Stimulated activated effector memory CD8-positive, alpha-beta T cell treated with anti-CD3 and anti-CD28 coated beads, Interleukin-12 subunit alpha, Interleukin-12 subunit beta, amount 100 ng/mL, for 72 hours (primary cell): ENCODE measurements at places on chromosomes 11 and 22.

- no peak for DNase-seq
Observed at GRCh38 chr11:10493041-10493663, 38.1 kb downstream of the AMPD3 start.

- no peak for DNase-seq
Observed at GRCh38 chr11:130448416-130449309, at the start of gene ADAMTS15. TSS of gene ADAMTS15 (plus strand) at chr11:130448645. CDS start at chr11:130448974, 329 bp downstream.

GRCh38 chr11:45816614-45817013 is 11.7 kb downstream of the SLC35C1 start:
- no peak for DNase-seq

DNA sequence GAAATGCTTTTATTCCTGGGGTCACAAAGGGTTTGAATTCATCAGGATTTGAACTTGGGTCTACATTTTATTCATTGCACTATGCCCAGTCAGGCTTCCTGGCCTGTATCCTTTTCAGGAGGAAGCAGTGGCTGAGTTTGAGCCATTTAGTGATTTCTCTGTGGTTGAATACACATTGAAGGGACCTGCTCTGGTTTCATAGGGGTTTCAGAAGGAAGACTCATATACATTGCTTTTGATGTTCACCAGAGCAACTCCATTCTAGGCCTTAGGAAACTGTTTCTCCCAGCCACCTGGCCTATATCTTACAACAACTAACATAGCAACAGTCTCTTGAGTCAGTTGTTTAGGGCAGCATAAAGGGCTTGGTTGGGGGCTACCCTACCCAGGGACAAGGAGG is 165.7 kb downstream of the INSC start:
- DNase-seq = no peak

- DNase-seq = no peak
Observed at GRCh38 chr11:44308923-44309477, 939 bp downstream of the ALX4 start.

- no peak for DNase-seq
Observed at GRCh38 chr11:113241636-113242054, 72.7 kb upstream of the TTC12 start.

GRCh38 chr22:41787331-41787730 is 13.1 kb upstream of the CCDC134 start:
- no peak for DNase-seq

DNA sequence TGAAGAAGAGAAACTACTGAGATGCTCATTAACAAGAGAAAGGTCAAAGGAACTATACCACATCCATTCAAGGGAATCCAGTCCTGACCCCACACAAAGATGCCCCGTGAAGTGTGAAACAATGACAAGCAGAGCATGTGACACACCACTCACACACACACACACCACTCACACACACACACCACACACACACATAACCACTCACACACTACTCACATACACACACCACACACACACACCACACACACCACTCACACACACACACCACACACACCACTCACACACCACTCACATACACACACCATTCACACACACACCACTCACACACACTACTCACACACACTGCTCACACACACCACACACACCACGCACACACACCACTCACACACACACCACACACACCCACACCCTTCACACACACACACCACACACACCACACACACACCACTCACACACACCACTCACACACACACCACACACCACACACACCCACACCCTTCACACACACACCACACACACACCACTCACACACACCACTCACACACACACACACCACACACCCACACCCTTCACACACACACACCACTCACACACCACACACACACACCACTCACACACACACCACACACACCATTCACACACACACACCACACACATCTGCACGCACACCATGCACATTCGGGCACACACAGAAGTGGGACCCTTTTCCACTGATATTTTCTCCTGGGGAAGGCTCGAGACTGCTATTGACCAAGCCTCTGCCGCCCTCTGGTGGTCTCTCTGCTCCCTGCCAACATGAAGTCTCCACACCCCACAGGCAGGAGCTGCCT is 32.0 kb upstream of the COMT start:
- DNase-seq = peak; percentile 67

GRCh38 chr11:3375552-3375951 is 3.4 kb downstream of the ZNF195 start:
- DNase-seq = no peak

DNA sequence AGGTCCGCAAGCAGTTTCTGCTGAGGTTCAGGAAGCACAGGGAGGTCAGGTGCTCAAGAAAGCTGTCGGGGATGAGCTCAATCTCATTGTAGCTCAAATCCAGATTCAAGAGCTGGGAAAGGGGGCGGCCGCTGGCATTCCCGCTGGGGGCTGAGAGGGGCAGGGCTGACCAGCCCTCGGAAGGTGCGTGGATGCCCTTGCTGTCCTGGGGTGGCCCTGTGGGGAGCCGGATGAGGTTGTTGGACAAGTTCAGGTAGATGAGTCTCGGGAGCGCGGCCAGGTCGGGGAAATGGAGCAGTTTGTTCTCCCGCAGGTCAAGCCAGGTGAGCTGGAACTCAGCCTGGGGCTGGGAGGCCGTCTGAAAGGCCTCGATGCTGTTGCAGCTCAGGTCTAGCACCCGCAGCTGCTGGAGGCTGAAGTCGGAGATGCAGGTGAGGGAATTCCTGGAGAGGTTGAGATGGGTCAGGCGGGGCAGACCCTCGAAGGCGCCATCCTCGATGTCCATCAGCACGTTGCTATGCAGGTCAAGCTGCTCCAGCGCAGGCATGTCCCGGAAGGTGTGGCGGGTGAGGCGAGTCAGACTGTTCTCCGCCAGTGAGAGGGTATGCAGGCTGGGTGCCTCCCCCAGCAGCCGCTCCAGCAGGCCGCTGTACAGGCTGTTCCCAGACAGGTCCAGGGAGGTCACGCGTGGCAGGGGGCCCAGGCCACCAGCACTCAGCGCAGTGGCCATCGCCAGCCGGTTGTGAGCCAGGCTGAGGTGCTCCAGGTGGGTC is 9.8 kb downstream of the LRRC32 start:
- no peak for DNase-seq

GRCh38 chr22:41092847-41093411 is 537 bp downstream of the EP300 start:
- no peak for DNase-seq

GRCh38 chr22:25829808-25830777 is 88.1 kb downstream of the MYO18B start:
- DNase-seq = no peak

DNA sequence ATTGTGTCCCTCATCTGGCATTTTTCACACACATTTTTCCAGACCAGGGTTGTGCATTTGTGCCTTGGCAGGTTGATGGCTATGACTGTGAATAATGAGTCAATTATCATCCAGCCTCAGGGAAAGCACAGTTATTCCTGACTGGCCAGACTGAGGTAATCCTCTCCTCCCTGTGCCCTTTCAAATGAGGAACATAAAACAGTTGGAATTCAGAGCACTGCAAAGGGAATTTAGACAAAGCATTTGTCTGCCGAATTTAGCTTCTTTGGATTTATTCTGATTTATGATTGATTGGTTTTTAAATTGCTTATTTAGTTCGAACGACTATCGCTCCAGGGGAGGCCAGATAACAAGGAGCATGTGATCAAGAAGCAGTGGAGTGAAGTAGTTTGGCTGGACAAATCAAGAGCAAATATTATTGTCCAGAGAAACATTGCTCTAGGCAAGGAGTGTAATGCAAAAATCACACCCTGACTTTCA is 30.8 kb upstream of the RAG2 start:
- no peak for DNase-seq

GRCh38 chr11:28346721-28347120 is 238.5 kb downstream of the METTL15 start:
- no peak for DNase-seq

DNA sequence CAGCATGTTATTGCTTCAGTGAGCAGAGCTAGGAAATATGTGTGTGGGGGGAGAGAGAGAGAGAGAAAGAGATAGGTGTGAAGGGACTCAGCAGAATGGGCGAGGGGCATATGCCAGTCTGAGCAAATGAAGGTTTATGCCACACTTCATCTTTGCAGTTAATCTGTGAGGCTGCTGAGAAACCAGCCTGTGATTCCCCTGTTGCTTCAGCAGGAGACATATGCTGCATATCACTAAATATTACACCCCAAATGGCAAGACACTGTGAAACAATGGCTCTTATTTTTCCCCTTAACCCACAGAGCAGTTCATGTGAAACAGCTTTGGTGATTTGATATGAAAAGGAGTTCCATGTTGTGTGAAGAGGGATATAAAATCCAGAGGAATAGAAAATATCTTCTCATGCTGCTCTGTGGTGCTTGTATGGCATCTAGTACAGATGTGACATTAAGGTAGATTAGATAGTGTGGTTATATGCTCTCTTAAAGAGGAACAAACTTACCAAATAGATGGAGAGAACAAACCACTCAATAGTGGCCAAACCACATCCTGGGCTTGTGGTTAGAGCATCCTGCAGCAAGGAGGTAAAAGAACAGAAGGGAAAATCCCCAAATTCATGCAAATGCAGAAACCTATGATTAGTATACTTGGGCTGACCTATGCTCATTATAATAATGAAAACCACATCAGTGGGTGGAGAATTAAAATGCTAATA is 864.2 kb downstream of the FAM181B start:
- DNase-seq = peak; percentile 53

GRCh38 chr11:38046571-38047135 is 1448.6 kb upstream of the RAG2 start:
- DNase-seq = no peak

DNA sequence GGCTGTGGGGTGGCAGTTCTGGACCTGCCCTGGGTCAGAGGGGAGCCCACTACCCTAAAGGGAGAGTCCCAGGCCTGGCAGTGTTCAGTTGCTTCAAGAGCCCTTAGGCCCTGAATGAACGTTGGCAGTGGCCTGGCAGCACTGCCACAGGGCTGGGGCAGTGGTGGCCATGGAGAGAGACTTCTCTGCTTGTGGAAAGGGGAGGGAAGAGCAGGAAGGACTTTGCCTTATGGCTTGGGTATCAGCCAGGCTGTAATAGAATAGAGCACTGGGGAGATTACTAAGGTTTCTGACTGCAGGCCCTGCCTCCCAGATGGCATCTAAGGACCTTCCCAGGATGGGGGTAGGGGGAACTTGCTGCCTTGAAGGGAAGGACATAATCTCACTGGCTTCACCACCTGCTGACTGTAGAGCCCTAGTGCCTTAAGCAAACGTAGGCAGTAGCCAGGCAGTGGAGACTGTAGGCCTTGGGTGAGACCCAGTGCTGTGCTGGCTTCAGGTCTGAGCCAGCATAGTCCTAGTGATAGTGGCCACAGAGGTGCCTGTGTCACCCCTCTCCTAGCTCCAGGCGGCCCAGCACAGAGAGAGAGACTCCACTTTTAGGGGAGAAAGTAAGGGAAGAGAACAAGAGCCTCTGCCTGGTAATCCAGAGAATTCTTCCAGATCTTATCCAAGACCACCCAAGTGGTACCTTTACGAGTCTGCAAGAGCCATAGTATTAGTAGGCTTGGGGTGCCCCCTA is 27.6 kb downstream of the PLA2G6 start:
- DNase-seq = no peak

- no peak for DNase-seq
Observed at GRCh38 chr11:130218501-130219070, 59.0 kb downstream of the ST14 start.

- DNase-seq = no peak
Observed at GRCh38 chr11:57763568-57763967, 2.0 kb downstream of the CTNND1 start.

GRCh38 chr11:35330156-35330889 is 89.0 kb downstream of the SLC1A2 start:
- DNase-seq = no peak

- DNase-seq = no peak
Observed at GRCh38 chr22:19943082-19944026, 1.7 kb upstream of the TXNRD2 start.

- DNase-seq = no peak
Observed at GRCh38 chr22:45876136-45877035, 100.6 kb downstream of the WNT7B start.

DNA sequence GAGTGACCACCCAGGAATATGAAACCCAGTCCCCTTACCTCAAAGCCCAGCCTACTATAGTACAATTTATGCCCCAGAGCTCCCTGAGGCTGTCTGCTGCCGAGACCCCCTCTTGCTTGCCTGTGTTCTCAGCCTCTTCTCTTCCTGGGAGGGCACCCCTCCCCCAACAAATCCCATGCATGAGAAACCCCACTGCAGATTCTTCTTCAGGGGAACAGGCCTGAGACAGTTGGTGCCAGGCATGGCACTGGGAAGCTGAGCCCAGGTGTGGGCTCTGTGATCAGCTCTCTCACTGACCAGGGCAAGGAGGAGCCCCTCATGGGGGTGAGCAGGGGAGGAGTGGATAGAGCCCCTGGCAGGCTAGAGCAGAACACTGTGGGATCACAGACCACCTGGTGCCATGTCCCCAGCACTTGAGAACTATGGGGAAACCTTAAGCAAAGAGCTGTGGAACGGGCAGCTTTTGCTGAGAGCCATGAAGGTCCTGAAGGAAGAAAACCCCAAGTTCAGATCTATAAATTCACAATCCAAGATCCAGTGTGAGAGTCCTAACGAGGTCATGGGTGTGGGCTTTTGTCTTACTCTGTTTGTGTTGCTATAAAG is 46.5 kb upstream of the TH start:
- no peak for DNase-seq

DNA sequence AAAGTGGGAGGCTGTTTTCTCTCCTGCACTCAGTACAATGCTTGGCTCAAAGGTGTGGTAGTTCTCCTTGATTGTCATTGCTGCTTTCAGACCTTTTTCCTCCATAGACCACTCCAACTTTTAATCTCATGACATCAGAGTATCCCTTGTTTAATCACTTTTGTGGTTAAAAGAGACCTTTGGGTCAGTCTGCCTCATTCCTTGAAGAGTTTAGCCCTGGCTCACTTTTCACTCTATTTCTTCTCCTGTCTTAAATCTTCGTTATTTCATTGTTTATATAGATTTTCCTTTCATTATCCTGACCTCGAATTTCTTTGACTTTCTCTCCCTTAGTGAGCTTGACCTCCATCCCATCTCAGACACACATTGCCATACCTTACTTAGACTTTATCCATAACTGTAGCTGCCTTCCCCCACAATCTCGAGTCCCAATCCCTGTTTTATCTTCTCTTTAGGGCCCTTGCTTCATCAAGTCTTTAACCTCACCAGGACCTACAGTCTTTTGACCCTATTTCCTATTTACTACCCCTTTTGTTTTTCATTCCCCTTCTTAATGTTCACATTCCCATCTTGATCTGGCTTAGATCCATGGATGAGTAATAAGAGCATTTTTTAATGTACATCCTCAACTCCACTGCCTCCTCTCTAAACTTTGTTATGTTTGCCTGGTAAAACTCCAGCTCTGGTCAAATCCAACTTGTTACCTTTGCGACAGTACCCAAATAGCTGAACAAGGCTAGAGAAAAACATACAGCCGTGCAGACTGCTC is 9.5 kb downstream of the ATXN10 start:
- DNase-seq = no peak

- no peak for DNase-seq
Observed at GRCh38 chr11:110972640-110973039, 260.4 kb upstream of the ARHGAP20 start.

- no peak for DNase-seq
Observed at GRCh38 chr11:86124251-86125233, 55.7 kb upstream of the PICALM start.

GRCh38 chr11:8988329-8989234 is 15.2 kb downstream of the NRIP3 start:
- DNase-seq = no peak
